AG08395 (cell line): ENCODE measurements at places on chromosomes 11 and 22.

- DNase-seq, result no peak
These were observed 170.1 kb downstream of the GRIK4 start for GRCh38 chr11:120681434-120682331.

DNA sequence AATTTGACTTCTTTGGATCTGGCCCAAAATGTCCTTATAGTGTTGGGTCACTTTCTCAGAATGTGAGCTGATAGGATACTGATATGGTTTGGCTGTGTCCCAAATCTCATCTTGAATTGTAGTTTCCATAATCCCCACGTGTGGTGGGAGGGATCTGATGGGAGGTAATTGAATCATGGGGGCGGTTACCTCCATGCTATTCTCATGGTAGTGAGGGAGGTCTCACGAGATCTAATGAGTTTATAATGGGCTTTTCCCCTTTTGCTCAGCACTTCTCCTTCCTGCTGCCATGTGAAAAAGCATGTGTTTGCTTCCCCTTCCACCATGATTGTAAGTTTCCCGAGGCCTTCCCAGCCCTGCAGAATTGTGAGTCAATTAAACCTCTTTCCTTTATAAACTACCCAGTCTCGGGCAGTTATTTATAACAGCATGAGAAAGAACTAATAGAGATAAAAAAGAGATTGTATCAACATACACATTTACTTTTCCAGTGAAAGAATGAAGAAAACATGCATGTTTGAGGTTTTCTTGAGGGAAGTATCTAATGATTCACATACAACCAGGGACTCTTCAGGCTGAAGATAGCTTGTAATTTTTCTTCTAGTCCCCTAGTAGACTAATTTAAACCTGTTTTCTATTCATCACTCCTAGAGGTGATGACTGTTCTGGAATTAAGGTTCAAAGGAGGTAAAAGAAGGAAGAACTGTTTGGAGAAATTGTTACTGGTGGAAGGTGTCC, 17.3 kb upstream of the CSTF3 start:
- DNase-seq, result no peak

GRCh38 chr11:117814766-117815261, 9.7 kb downstream of the FXYD2 start:
- DNase-seq, result no peak

- peak; percentile 87 for DNase-seq
These were observed 11.8 kb downstream of the TUB start for GRCh38 chr11:8092587-8093424.

- no peak for DNase-seq
These were observed 9.1 kb upstream of the OR8B8 start for GRCh38 chr11:124454552-124454951.

DNA sequence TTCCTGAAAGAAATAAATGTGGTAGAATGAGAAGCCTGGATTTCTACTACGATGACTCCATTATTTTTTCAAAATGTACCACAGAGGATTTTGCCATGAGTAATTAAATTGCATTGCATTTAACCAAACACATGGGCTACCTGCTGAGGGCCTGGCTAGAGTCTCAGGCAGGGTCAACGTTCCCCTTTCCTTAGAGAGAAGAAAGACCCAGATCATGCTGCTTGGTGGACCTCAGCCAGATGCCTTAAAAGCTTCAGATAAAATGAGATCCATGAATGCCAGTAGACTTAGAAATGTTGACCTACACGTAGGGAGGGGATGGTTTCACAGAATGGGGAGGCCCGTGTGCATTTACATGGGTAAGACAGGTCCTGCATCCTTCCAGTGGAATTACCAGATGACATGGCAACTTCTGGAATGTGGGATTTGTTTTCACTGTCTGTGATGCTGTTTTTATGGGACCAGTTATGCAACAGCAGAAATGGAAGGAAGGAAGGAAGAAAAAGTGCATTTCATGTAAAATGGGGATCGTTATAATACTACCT, 1069.4 kb downstream of the NTM start:
- DNase-seq, result no peak

DNA sequence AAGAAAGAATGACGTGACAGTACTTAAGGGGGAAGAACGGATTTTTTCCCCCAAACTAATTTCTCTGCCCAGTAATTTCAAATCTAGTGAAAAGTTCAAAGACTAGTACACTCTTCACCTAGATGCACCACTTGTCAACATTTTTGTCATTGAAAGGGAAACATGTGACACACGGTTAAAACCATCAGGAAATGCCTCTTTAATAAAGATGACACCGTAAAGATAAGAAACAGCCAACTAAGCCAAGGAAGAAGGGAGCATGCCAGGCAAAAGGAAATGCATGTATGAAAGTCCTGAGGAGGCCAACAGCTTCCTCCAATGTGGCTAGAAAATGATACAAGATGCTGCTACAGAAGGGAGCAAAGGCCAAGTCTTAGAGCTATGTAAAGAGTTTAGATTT, 49.4 kb downstream of the RSF1 start:
- no peak for DNase-seq

DNA sequence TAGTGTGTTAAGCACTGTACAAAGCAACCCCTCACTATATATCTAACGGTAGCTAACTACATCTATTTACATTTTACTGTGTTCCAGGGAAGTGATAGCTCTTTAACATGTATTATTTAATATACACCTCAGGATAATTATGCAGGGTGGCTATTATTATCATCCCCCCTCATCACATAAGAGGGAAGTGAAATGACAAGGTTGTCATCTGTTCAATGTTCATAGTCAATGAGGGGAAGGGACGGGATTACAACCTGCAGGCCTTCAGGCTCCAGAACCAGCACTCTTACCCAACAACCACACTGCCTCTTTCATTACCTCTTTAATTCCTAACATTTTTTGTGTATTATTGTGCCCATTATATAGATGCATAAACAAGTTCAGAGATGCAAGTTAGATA, 238.7 kb upstream of the ANO3 start:
- no peak for DNase-seq

GRCh38 chr11:115338476-115338875, 165.7 kb downstream of the CADM1 start:
- no peak for DNase-seq

DNA sequence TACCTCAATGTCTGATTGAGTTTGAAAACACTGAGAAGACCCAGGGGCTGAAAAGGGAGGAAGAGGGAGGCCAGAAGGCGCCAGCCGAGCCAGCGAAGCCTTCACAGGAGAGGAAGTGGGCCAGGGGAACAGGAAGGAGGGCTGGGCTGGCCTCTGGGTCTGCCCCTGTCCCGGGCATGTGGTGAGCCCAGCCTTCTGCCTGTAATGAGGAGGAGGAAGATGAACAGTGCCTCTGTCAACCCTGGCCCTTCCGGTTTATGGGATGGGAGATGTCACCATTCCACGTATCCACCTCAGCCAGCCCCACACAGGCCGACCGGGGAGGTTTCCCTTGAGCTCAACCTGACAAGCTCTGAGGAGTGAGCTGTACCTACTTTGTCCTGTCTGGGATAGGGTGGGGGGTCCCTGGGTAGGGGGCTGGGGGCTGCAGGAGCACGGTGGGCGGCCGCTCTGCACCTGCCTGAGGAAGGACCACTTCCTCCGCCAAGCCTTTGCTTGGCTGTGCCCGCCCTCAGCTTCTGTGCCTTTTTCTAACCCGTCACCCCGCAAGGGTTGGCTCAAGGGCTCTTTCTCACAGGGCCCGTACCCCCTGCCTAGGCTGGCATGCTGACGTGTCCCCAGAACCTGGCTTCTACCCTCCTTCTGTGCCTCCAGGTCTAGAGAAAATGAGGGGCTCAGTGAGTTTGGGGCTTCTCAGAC, 2.0 kb downstream of the PARVG start:
- DNase-seq, result no peak

- DNase-seq, result no peak
These were observed 17.4 kb upstream of the OR9I1 start for GRCh38 chr11:58142761-58143160.

DNA sequence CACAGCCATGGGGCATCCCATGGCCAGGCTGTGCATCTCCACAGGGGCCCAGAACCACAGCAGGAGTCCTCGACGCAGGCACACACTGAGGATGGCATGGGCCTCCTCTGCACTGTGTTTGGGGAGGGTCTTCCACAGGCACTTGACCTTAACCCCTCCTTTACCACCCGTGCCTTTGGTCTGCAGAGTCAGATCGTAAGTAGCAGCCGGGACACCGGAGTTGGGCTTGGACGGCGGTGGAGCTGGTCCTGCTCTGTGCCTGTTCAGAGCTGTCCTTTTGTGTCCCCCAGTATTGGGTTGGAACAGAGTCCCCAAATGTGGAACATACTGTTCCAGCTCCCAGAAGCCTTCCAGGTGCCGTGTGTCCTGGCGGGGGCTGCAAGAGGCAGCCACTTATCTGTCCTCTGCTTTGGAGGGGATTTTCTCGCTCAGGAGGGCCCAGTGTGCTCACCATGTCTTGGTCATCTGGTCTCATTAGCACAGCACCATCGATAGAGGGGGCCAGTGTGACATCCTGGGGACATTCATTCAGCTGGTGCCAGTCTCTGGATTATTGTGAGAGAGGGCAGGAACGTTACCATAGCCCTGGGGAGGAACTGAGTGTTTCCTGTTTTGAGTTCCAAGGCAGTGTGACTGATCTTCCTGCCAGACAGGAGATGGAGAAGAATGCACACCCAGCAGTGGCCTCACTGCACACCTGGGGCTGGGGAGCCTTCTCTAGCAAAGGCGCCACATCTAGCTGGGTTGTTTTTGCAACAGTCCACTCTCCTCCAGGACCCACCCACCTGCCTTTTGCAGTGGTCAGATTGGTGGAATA, 12.4 kb downstream of the CRELD2 start:
- DNase-seq, result peak; percentile 81

DNA sequence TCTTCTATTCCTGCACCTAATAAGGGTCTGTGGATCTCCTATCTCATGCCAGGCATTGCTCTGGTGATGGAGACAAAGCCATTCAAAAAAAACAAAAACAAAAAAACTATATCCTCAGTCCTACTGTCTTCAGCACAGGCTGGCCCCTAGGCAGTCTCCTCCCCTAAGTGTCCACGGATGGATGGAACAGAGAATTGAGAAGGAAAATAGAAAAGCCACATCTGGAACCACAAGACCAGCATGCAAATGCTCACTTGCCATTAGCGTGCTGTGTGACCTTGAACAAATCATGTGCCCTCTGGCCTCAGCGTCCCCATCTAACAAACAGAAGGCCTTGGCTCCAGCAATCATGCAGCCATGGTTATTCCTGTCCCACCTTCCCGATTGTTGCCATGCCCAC, 32.7 kb upstream of the CD82 start:
- no peak for DNase-seq

GRCh38 chr11:107908211-107908610, 20.0 kb upstream of the RAB39A start:
- no peak for DNase-seq

DNA sequence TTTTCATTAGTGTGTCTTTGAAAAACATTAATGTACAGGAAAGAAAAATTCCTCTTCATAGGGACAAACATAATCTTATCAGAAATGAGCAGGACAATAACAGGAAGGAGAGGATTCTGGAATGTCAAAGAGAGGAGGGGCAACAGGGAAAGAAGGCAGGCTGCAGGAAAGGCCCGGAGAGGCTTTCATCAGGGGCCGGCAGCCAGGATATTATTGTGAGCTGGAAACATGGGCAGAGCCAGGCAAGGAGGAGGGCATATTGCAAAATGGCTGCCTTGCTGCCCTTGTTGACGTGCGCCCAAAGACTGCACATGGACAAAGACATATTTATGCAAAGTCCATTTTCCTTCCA, 433.7 kb downstream of the ETS1 start:
- DNase-seq, result no peak

GRCh38 chr22:26797910-26798309, 140.5 kb downstream of the MIAT start:
- DNase-seq, result no peak

DNA sequence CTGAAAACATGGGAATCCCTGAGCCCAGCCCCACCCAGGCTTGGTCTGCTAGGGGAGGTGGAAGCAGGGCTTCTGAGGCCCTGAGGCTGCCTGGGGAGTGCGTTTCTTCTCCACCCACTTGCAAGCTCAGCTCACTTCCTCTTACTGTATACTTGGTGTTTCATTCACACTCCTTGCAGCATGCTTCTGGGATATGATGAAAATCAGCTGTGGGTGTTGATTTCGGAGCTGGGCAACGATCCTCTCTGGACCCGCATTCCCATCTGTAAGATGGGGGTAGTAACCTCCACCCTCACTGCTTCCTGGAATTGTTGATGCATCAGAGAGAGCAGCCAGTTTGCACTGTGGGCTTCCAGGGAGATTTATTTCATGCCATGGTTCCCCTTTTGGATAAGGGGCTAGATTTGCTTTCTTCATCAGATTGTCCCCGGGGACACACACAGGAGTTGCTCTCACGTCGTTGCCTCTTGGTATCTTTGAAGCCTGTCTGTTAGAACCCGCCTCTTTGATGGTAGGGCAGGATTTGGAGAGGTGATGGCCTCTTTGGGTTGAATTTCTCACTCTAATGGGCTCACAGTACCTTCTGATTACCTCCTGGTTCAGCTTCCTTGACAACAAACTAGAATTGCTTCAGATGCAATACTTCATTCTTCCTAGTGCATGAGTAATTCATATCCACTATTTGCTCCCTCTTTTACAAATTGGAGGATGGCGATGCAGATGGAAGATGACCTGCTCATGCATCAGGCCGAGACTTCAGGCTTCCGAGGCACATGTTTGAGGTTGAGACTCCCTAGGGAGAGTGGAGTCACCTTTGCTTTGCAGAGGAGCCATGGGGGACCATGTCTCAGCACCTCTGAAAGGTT, 40.4 kb downstream of the BCR start:
- DNase-seq, result peak; percentile 28

DNA sequence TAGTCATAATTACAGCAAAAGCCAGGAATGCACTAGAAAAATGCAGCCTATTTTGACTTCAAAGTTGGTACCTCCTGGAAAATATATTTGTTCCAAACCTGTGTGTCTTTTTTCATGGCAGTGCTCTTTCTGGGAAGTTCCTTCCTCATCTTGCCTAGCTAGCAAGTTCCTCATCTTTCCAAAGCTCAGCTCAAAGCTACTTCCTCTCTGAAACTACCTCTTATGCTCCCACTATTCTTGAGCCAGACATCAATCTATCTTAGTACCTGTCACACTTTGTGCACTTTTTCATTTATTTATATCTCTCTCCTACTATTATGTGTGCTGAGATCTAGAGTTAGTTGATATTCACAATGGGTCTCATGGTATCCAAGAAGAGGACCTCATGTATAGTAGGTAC, 191.6 kb upstream of the CCDC90B start:
- DNase-seq, result no peak
